ENCODE measurements at places on chromosomes 11 and 22.

GRCh38 chr11:33773987-33774735 is at the start of gene FBXO3:
Gene FBXO3 (minus strand): TSS chr11:33774520. CDS start chr11:33774497, 23 bp downstream.
- peak; percentile 76 for DNase-seq

DNA sequence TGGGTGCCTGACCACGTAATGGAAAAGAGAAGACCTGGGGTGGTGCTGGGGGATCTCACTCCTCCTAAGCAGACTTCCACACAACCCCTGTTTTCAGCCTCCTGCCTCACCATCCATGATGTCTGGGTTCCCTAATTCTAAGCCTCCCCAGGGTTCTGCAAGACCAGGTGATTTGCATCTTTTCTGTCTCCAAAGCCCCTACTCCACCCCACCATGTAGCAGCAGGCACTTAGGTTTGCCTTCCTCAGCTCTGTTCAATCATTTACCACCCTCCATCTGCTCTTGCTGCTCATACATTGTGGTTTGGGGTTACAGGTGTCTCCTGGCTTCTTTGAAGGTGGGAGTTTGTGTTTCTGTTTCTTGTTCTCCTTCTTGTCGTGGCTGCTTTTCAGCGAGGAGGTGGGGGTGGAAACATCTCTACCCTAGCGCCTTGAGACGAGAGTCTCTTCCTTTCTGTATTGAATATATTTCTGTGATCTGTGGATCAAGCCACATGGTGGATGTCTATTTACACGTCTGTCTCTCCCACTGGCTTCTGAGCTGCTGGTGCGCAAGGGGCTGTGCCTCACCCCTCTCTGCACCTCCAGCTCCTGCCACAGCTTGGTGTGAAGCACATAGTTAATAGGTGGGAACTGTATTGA is 6.6 kb upstream of the SSTR3 start:
- peak; percentile 75 for DNase-seq

GRCh38 chr11:134669796-134670195 is 257.8 kb upstream of the B3GAT1 start:
- no peak for DNase-seq

- no peak for DNase-seq
Measured at GRCh38 chr11:66324664-66325063, 7.8 kb upstream of the CD248 start.

GRCh38 chr11:833114-833791 is 501 bp downstream of the CD151 start:
- no peak for DNase-seq

- DNase-seq: no peak
Measured at GRCh38 chr22:44261861-44262595, 50.7 kb downstream of the SHISAL1 start.

DNA sequence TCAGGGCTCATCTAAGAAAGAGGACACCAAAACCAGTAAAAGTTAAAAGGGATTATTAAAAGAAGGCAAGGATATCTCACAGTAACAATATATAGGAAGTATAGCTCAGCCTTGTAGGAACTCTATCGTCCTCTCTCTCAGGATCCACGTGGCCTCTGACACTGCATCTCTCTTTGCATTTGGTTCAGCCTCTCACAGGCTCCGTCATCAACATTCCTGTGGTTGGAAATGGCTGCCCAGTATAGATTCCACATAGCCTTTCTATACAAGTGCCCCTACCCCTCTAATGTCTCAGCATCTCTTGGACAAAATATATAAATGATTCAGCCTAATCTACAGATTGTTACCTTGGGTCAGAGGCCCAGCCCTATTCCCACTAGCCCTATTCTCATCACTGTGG is 101.3 kb upstream of the DBX1 start:
- no peak for DNase-seq

GRCh38 chr22:41758231-41758630 is 42.2 kb upstream of the CCDC134 start:
- no peak for DNase-seq

- DNase-seq: peak; percentile 56
Measured at GRCh38 chr22:23315341-23315917, 135.1 kb downstream of the BCR start.

GRCh38 chr11:96185220-96185768 is 157.7 kb downstream of the MAML2 start:
- DNase-seq: no peak

- no peak for DNase-seq
Measured at GRCh38 chr11:29629286-29629685, 387.5 kb downstream of the KCNA4 start.

- no peak for DNase-seq
Measured at GRCh38 chr22:23655891-23656475, 23.9 kb upstream of the DRICH1 start.

- no peak for DNase-seq
Measured at GRCh38 chr11:74020539-74020938, 11.7 kb upstream of the UCP3 start.

DNA sequence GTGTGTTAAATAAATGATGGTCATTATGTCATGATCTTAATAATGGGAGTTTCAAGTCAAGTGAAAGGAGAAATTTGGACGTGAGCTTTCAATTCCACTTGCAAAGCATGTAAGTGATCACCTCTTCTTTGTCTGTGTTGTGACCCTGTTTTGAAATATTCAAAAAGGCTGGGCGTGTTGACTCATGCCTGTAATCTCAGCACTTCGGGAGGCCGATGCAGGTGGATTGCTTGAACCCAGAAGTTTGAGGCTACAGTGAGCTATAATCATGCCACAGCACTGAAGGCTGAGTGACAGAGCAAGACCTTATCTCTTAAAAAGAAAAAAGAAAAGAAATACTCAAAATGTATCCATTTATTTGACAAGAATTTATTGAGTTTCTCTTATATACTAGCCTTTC is 32.9 kb upstream of the EED start:
- DNase-seq: peak; percentile 27

- DNase-seq: no peak
Measured at GRCh38 chr11:116478669-116479668, 293.8 kb downstream of the BUD13 start.

GRCh38 chr22:46815132-46815531 is 52.7 kb downstream of the TBC1D22A start:
- DNase-seq: no peak

GRCh38 chr11:17313349-17314231 is 37.1 kb downstream of the NUCB2 start:
- DNase-seq: no peak

- DNase-seq: no peak
Measured at GRCh38 chr11:12174477-12175143, 64.2 kb downstream of the MICAL2 start.

GRCh38 chr11:113587308-113587739 is 112.1 kb upstream of the DRD2 start:
- DNase-seq: peak; percentile 75

- no peak for DNase-seq
Measured at GRCh38 chr22:35785181-35785923, 67.7 kb downstream of the APOL5 start.

GRCh38 chr11:127939000-127939399 is 648.4 kb downstream of the ETS1 start:
- DNase-seq: no peak

- no peak for DNase-seq
Measured at GRCh38 chr11:69880826-69881445, 61.7 kb upstream of the FGF3 start.

GRCh38 chr22:19234126-19234896 is 55.8 kb upstream of the SLC25A1 start:
- no peak for DNase-seq

DNA sequence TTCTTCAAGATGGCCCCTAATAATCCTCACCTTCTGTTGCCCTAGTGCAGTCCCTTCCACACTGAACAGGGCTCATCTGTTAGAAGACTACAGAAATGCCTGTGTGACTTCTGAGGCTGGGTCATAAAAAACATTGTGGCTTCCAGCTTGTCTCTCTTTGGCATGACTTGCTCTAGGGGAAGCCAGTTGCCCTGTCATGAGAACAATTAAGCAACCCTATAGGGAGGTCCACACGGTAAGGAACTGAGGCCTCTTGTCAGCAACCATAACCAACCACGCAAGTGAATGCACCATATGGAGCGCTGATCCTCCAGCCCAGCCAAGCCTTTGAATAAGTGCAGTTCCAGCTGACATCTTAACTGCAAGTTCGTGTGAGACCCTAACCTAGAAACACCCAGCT is 2.6 kb downstream of the LIPT2 start:
- DNase-seq: no peak

DNA sequence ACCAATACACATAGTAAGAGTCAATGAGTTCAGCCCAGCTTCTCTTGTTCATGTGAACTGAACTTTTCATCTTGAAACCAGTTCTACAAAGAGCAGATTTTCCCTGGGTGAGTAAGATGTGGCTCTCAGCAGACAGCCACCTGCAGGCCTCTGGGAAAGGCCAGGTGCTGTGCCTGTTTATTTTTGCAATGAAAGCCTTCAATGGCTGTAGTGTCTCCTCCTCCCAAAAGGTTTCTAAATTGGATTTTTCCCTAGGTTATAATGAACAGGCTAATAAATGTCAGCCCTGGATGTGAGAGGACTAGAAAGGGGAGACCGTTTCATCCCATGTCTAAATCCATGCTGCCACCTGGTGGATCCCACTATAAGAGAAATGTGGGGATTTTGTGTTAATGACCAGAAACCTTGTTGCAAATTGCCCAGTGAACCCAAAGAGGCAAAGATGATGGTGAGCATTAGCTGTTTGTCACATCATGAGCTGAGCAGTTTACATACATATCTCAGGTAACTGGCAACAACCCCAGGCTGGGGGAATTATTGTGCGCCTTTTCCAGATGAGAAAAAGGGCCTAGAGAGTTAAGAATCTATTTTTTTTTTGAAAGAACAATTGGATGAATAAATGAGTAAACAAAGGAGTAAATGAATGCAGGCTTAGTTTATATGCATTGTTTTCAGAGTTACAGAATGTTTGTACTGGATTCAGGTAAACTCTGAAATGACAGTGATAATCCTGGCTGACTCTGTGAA is 12.7 kb downstream of the C11orf91 start:
- peak; percentile 28 for DNase-seq

GRCh38 chr11:117750357-117750756 is 46.7 kb downstream of the DSCAML1 start:
- no peak for DNase-seq

GRCh38 chr11:81174646-81175330 is 1558.9 kb downstream of the FAM181B start:
- DNase-seq: no peak

DNA sequence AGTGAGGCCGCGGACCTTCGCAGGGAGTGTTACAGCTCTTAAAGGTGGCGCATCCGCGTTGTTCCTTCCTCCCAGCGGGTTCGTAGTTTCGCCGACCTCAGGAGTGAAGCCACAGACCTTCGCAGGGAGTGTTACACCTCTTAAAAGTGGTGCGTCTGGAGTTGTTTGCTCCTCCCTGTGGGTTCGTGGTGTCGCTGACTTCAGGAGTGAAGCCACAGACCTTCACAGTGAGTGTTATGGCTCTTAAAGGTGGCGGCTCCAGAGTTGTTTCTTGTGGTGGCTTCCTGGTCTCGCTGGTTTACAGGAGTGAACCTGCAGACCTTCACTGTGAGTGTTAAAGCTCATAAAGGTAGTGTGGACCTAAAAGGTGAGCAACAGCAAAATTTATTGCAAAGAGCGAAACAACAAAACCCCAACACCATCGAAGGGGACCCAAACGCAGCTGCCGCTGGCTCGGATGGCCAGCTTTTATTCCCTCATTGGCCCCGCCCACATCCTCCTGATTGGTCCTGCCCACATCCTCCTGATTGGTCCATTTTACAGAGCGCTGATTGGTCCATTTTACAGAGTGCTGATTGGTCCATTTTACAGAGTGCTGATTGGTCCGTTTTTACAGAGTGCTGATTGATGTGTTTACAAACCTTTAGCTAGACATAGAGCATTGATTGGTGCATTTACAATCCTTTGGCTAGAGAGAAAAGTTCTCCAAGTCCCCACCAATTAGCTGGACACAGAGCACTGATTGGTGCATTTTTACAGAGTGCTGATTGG is 1.2 kb upstream of the TMEM45B start:
- peak; percentile 84 for DNase-seq

GRCh38 chr11:3134218-3134621 is 30.9 kb downstream of the OSBPL5 start:
- peak; percentile 0 for DNase-seq

- no peak for DNase-seq
Measured at GRCh38 chr11:80593648-80594374, 1153.0 kb upstream of the TENM4 start.

- DNase-seq: no peak
Measured at GRCh38 chr11:18527512-18527911, 770 bp upstream of the TSG101 start.

DNA sequence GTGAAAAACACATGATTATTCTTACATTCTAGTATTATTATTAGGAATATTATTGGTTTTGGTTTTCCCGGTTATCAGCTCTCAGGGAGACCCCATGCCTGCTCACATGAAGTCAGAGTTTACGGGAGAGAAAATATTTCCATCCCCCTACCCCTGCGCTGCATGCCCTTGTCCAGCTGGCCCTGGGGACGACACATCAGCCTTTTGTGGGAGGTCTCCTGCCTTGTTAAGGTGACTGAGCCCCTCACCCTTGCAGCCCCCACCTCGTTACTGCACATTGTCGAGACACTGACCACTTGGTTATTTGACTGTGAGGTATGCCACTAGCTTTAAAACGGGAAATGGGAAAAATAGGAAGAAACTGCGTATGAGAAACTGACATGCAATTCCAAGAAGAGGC is 63.0 kb downstream of the PARVG start:
- no peak for DNase-seq

- DNase-seq: no peak
Measured at GRCh38 chr11:64760759-64761420, 1.1 kb upstream of the PYGM start.

DNA sequence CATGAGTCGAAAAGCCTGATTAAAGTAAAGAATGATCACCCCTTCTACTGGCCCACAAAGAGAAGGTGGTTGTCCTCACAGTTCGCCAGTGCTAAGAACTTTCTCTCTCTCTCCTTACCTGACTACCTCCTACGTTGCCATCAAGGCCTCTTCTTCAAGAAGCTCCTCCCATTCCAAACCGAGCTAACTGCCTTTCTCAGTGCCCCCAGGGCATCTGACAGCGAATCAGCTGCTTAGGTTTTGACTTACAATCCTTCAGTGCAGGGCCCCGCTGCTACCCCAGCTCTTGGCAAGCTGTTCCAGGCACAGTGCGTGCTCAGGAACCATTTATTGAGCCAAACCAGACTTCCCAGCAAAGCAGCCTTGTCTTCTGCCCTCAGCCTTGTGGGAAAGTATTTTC is 5.8 kb downstream of the VSTM5 start:
- DNase-seq: no peak

GRCh38 chr11:108713076-108713790 is 48.4 kb downstream of the DDX10 start:
- DNase-seq: no peak

DNA sequence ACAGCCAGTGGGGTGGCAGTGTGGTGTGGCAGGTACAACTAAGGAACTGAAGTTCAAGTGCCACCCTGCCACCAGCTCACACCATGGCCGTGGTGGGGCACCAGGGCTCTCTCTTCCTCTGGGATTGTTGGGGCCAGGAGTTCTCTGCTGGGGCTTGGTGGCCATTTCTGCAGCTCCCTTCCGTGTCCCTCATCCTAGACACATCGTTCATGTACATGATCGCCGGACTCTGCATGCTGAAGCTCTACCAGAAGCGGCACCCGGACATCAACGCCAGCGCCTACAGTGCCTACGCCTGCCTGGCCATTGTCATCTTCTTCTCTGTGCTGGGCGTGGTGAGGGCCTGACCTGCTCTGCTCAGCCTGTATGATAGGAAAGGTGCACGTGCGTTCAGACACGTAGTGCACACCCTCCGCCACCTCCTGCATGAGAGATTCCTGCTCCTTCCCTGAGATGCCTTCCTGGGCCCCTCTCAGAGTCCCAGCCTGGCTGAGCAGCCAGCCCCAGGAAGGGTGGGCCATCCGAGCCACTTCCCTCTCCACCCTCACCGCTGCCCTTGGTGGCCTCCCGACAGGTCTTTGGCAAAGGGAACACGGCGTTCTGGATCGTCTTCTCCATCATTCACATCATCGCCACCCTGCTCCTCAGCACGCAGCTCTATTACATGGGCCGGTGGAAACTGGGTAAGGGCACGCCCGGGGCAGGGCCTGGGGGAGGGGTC is 7.3 kb upstream of the TAGLN start:
- DNase-seq: no peak
